ENCODE measurements at places on chromosomes 2 and 18.

DNA sequence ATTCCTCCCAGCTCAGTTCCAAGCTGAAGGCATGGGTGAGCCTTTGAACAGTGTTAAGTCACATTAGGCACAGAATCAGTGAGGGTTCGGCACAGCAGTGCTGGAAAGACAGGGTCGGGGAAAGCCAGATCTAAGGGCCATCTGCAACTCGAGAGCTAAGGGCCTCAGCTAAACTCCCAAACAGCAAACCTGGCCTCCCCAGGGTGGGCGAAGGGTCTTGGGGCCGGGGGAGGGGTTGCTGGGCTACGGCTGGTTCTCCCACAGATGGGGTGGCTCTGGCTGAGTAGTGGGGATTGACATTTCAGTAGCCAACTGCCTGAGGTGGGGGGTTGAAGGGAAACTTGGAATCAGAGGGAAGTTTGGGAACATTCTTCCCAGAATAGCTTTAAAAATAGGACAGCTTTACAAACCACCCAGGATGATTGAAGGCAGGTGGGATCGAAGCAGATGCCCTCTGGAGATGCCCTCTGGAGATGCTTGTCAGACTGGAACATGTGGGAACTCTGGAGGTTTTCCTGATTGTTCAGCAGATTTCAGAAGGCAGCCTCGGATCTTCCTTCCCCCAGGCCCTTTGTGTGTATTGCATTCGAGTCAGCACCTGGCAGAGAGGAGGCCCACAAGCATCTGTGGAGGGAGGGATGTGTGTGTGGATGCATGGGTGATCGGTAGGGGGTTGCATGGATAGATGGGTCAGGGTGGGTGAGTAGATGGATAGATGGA, 156.4 kb downstream of the SMAD7 start:
- DNase-seq, result no peak

DNA sequence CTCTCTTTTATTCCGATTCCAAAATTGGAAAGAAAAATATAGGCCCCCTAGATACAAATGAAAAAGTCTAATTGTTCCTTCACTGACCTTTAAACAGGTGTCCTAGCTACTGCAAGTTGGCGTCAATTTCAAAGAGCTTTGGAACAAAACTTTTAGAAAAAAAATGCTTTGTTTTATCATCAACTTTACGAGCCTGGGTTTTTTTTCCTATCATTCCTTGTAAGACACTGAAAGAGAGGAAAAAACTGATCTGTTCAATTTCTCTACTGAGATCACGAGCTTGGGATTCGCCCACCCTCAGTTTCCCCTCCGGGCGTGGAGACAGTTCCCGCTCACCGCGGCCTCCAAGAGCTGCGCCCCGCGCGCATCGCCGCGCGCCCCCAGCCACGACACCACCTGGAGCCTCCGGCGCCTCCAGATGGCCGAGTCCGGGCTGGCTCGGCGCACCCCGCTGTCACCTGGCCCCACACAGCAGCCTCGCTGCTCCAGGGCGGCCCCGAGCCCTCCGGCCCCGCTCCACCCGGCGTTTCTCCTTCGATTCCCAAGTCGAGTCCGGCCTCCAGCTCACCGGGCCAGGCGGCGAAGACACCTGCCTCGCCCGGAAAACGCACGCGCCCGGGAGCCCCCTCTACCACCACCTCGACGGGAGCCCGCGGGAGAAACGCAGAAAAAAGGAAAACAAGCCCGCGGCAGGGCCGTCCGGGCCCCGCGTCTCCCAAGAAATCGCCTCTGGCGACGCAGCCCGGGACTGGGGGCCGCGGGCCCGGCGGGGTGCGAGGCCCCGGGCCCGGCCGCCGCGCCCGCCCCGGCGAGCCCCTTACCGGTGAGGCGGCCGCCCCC, 656 bp downstream of the TBC1D8 start:
- DNase-seq, result peak; percentile 24

GRCh38 chr2:54384301-54385203, 71.6 kb upstream of the SPTBN1 start:
- DNase-seq, result no peak

- DNase-seq, result no peak
These were observed 864.0 kb upstream of the FSHR start for GRCh38 chr2:50018292-50018691.

- no peak for DNase-seq
These were observed 91.2 kb downstream of the TAF4B start for GRCh38 chr18:26317398-26317797.

DNA sequence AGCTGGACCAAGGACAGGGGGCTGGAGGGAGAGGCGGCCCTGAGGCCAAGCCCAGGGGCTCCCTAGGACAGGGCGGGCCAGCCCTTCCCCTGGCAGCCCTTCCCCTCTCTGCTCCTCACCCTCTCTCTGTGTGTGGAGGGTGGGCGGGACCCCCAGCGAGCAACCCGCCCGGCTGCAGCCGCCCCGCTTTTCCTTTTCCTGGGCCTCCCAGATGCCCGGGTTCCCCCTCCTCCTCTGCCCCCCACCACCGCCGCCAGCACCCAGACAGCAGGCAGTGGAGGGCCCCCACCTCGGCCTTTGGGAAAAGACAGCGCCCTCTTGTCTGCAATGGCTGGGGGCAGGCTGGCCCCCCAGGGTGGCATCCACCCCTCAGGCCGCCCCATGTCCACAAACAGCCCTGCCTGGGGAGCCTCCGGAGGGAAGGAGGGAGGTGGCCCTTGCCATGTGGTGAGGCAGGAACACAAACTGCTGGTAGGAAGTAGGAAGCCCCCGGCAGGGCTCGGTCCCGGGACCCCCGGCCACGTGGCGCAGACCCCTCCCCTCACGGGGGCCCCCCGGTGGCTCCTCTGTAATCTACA, 135.1 kb upstream of the CTDP1 start:
- DNase-seq, result no peak

- no peak for DNase-seq
These were observed 74.4 kb upstream of the MAP4K4 start for GRCh38 chr2:101623031-101623521.

- DNase-seq, result no peak
These were observed 182.4 kb downstream of the NEDD4L start for GRCh38 chr18:58226429-58226828.

GRCh38 chr2:221336967-221337366, 235.1 kb downstream of the EPHA4 start:
- no peak for DNase-seq

GRCh38 chr2:71896385-71897136, 251.1 kb downstream of the CYP26B1 start:
- no peak for DNase-seq

- DNase-seq, result peak; percentile 15
These were observed 782 bp downstream of the MTA3 start for GRCh38 chr2:42569116-42569711.

DNA sequence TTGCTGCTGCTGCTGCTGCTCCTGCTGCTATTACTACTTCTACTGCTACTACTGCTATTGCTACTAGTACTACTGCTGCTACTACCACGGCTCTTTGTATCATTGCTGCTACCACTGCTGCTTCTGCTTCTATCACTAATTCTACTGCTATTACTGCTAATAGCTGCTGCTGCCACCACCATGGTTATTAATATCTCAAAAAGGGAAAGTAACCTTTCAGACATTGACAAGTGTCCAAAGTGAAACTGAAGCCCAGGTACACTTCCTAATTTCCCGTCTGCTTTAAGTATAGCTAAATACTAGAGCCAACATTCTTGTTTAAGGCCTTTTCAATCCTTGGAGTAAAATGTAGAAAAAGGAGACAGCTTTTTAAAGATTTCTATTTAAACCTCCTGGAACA, 45.4 kb upstream of the EHBP1 start:
- DNase-seq, result no peak

DNA sequence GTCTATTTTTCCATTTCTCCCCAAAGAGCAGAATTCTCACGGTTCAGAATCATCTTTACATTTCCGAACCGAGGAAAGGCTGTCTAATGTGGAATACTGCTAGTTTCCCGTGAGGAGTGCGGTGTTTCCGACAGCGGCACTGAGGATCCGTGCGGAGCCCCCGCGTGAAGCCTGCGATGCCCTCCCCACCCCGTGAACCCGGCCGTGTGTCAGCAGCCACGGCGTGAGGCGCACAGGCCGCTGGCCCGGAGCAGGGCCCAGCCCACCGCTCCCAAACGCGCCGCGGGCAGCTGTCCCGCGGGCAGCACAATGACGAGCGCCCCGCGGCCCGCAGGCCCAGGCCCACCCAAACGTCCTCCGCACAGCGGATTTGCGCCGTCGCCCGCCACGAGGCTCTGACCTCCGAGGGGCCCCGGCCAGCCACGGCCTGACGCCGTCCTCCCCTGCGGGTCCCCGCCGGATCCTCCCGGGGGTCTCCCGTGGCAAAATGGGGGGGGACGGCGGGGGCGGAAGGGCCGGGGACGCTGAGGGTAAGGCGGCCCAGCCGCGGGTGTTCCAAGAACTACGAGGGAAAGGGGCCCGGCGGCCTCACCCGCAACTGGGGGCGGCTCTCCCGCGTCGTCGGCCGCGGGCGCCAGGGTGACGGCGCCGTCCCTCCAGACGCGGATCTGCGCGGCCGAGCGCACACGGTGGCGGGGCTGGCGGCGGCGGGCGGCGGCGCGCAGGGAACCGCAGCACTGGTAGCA, 796 bp downstream of the SPIRE1 start:
- peak; percentile 29 for DNase-seq

GRCh38 chr18:79624356-79625170, 55.0 kb upstream of the CTDP1 start:
- no peak for DNase-seq

- DNase-seq, result no peak
These were observed 208.0 kb downstream of the SRBD1 start for GRCh38 chr2:45403036-45403435.

GRCh38 chr2:96604104-96604503, 34.0 kb downstream of the KANSL3 start:
- no peak for DNase-seq

- DNase-seq, result no peak
These were observed 39.1 kb downstream of the TMEM163 start for GRCh38 chr2:134679745-134680144.

All from stimulated activated CD4-positive, alpha-beta T cell treated with anti-CD3 and anti-CD28 coated beads, Interleukin-12 subunit alpha, Interleukin-12 subunit beta, amount 100 ng/mL, for 4 hours (primary cell).